ENCODE measurements at places on chromosomes 4 and X.

DNA sequence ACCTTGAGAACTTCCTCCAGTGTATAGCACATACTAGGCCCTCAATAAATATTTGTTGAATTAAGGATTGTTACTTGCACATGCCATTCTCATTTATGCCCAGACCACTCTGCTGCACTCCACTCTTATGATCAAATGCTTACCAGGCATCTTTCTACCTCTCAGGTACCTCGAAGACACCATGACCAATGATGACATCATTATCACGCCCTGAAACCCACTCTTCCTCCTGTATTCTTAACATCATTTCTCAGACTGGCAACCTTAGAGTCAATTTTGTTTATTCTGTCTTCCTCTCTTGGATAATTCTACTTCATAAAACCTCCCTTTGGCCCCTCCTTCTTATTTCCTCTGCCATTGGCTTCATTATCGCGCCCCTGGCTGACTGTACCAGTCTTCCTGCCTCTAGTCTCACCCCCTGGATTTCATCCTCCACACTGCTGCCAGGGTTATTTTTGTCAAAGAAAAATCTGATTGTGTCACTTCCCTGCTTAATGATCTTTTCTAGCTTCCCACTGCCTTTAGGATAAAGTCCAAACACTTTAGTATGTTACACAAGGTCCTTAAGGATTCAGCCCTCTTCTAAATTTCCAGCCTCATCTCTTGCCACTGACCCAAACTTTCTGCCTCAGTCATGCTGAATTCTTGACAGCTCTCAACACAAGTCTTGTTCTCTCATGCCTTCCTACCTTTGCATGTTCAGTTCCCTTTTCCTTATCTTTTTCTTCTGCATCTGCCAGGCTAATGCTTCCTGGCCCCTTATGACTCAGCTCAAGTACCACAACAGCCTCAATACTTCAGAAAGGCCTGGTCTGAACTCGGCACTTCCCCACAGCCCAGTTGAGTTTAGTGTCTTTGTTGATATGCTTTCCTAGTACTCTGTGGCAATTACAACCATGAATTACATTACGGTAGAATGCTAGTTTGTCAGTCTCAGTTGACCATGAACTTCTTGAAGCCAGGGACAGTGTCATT lies 45.8 kb downstream of the HDAC8 start:
- DNase-seq: no peak

- DNase-seq: no peak
Measured at GRCh38 chrX:16466640-16467432, 183.1 kb upstream of the S100G start.

DNA sequence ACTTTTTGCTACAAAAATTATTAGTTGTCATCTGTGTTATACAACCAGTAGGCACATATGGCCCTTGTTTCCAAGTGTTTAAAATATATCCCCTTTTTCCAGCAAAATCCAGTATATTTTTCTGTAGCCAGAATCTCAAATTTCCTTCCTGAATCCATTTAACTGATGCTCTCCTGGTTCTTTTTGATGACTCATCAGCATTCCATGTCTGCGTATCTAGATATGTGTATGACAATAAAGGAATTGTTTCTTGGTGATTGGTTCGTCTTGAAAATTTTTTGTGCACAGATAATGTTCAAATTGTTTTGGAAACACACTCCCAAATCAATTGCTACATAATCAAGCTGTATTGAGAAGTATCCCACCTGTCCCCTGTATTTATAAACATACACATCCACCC lies 98.3 kb downstream of the ITM2A start:
- no peak for DNase-seq

- no peak for DNase-seq
Measured at GRCh38 chr4:77141964-77142645, 14.9 kb upstream of the CCNG2 start.

- DNase-seq: no peak
Measured at GRCh38 chrX:153906126-153906917, 1.8 kb downstream of the AVPR2 start.

GRCh38 chr4:26065833-26066232 lies 151.8 kb downstream of the SMIM20 start:
- DNase-seq: no peak

DNA sequence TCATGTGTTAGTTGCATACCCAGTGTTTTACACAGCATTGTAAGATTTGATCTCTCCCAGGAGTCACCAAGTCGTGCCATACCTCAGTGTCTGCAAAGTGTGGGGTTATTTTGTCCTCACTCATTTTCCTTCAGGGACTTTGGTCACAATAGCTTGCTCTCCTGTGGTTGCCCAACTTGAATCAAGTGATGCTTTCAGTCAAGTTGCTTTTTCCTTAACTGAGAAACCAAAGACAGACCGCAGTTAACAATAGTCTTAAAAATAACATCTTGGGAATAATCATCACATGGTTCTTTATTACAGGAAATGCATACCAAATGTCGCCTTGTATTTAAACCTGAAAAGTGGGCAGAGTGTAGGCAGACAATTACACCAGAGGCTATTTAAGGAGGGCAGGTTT lies 44.5 kb upstream of the NDP start:
- no peak for DNase-seq

DNA sequence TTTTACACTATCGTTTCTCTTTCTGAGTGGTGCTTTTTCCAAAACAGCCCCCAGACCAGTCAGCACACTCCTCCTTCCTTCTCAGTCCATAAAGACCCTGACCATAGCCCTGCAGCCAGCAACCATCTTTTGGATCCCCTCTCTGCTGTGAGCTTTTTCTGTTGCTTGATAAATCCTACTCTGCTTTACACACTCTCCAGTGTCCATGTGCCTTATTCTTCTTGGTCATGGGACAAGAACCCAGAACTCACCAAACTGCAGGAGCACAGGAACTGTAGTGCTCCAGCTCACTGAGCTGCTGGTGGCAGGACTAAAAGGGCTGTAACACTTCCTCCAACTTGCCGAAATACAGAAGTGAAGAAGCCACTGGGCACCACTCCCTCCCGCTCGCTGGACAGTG lies 32.5 kb downstream of the COX18 start:
- DNase-seq: no peak

- no peak for DNase-seq
Measured at GRCh38 chrX:131901546-131901945, 121.6 kb upstream of the STK26 start.

GRCh38 chr4:113300471-113300928 lies 251.0 kb downstream of the ANK2 start:
- DNase-seq: no peak

DNA sequence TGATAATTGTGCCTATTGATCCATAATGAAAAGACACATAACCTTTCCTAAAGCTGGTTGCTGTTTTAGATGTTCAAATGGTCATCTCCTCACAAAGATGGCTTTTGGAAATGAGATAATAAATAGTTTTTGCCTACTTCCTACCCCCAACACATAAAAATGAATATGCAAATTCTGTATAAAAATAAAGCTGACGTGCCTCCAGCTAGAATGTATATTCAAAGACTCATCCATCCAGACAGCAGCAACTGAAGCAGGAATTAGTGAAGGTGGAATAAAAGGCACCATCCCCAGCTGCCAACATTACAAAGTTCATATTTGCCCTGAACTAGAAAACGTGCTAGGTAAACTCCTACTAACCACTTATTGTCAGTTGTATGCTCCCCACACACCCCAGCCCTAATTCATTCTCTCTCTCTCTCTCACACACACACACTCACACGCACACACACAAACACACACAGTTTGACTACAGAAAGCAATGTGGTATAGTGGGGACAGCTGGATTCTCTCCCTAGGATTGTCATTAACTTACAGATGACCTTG lies 53.6 kb downstream of the PCDH19 start:
- DNase-seq: no peak

DNA sequence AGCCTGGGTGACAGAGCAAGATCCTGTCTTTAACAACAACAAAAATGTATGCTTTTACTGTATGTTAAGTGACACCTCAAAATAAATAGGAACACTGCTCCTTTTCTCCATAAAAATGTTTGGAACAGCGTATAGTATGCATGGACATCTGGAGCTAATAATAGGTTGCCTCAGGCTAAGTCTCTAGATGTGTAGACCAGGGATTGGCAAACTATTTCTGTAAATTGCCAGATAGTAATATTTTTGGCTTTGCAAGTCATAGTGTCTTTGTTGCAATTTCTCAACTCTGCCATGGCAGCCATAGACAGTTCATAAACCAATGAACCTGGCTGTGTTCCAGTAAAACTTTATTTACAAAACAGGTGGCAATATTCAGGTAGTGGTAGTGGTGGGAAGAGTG lies 76.6 kb upstream of the CBLL2 start:
- no peak for DNase-seq

DNA sequence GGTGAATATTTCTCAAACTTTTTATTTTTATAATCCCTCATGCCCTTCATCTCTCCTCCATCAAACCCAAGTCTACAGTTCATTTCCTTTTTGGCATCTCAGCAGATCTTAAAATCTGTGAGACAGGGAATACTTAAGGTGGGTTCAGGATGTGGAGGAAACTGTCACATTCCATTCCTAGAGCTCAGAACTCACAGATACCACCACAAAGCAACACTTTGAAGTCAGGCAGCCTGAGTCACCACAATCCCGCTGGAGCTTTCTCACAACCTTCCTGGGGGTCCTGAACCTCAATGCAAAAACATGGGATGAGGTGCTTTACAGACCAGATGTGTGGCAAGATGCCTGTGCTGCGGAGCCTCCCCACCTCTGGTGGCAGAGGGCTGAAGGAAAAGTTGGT lies 63.2 kb downstream of the HHIP start:
- no peak for DNase-seq

DNA sequence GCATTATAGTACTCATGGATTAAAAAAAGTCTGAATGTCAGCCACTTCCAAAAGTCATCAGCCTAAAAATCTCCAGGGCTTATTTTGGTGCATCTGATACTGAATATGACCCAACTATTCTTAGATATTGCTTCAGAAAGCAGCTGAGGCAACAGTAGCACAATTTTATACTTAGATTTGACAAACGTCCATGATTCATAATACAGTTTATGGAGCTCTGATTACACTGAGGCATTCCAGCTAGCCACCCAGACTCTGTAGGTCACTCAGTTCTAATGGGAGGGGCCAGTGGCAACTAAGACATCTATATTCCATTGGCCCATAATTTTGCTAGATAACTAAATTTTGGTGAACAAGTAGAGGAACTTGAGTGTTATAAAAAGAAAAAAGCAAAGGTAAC lies 10.3 kb downstream of the SPATA4 start:
- no peak for DNase-seq

DNA sequence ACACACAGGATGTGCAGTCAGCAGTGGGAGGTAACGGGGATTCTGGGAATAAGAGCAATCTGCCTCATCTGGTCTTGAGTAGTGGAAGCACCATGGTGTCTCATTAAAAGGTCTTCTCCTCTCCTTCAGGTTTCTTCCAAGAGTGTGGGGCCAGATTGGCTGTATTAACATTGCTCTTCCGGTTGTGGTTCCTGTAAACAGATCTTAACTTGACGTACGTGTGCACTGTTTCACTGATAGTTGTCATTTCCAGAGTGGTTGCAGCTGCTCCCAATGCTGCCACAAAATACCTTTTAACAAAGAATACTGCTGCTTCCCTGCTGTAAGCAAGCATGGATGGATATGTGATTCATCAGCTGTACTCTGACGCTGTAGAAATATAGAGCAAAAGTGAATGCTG lies 1443.4 kb upstream of the TENM3 start:
- DNase-seq: no peak

DNA sequence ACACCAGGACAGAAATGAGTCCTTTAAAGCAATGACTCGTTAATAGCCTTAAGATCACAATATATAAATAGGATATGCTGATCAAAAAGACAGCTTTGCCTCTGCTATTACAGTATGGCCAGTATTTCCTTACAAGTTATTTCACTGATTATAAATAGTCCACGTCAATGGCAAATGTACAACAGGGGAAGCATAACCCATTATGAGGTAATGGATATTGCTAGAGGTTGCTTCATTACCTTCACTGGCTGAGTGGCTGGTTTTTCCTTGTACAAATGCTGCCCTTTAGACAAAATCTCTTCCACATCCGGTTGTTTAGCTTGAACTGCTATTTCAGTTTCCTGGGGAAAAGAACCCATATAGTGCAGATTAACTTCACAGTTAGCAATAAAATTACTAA lies 764.6 kb upstream of the FTHL17 start:
- DNase-seq: no peak

GRCh38 chr4:79756140-79756895 lies 316.7 kb downstream of the ANTXR2 start:
- no peak for DNase-seq

DNA sequence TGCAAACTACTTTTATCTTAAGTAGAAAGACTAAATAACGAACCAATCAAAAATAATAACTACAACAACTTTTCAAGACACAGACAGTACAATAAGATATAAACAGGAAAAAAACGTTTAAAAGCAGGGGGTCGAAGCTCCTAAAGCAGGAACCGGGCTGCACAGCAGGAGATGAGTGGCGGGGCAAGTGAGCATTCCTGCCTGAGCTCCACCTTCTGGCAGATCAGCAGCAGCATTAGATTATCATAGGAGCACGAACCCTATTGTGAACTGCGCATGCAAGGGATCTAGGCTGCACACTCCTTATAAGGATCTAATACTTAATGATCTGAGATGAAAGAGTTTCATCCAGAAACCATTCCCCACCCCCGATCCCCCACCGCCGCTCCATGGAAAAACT lies 146.2 kb downstream of the TEX11 start:
- no peak for DNase-seq

DNA sequence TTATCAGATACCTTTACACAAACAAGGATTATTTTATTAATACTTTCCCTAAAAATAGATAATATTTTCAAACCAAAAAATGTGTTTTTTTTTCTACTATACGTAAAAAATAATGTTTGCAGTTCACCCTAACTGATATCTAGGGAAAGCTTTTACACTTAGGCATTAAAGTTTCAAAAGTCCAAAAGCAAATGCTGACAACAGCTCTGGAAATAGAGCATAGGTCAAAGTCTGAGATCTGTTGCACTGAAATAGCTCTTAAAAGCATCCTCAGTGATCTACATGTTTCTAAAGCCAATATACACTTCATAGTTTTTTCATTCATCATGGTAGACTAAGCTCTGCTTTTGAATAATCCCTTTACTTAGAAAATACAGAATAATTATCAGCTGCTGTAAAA lies 222.8 kb downstream of the TRAM1L1 start:
- DNase-seq: no peak

DNA sequence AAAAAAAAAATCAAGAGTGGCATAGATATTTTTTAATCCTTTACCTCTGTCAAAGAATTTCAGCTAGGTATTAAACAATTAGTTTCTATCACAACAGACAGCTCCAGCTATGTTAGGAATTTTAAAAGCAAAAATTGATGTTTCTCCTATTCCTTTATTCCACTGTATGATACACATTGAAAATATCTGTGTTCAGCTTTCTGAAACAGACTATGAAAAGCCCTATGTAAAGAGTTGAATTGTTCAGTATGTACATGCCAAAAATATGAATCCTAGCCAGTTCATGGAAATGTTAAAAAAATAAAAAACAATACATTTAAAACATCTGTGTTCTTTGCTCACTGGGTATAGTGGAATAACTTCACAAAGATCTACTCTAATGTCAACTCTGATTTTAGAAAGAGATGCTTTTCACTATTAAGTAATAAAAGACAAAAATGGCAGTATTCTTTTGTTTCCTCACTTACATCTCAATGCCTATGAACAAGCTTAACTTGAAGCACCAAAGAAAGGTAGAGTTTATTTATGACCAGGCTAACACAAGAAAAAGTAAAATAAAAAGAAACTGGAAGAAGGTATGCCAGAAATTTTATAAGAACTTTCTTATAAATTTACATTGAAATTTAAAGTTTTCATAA lies 32.1 kb downstream of the FBXW7 start:
- no peak for DNase-seq
